ENCODE measurements at places on chromosomes 16 and 17. TPM values are rescaled to one million over a fixed set of nuclear protein-coding genes. Genes with fewer than 3 reads are reported as not detected.

SETD1A gene
- total RNA-seq: 7.2 TPM

HNF1B gene
- total RNA-seq: 15.1 TPM

TNP2 gene
- not detected for total RNA-seq

MILR1 gene
- not detected for total RNA-seq

ZSCAN10 gene
- total RNA-seq: not detected

SLC38A8 gene
- total RNA-seq: not detected

FAM234A gene
- 97.5 TPM for total RNA-seq

TBC1D24 gene
- 14.5 TPM for total RNA-seq

HS3ST3B1 gene
- total RNA-seq: 25.2 TPM

OR1A1 gene
- not detected for total RNA-seq

GSG1L2 gene
- total RNA-seq: not detected

HOXB2 gene
- total RNA-seq: 24.6 TPM

TMEM114 gene
- total RNA-seq: not detected

PNMT gene
- total RNA-seq: 2.7 TPM

KRT32 gene
- total RNA-seq: not detected

GNGT2 gene
- total RNA-seq: 0.58 TPM

SMIM36 gene
- total RNA-seq: not detected

USH1G gene
- total RNA-seq: not detected

AATK gene
- 0.33 TPM for total RNA-seq

OTOP3 gene
- total RNA-seq: not detected

ST6GALNAC2 gene
- 9.9 TPM for total RNA-seq

TTYH2 gene
- 1.8 TPM for total RNA-seq

SOST gene
- not detected for total RNA-seq

SLC52A1 gene
- total RNA-seq: 0.62 TPM

ST6GALNAC1 gene
- total RNA-seq: not detected

TP53TG3 gene
- total RNA-seq: not detected

NECAB2 gene
- total RNA-seq: not detected

KRT31 gene
- not detected for total RNA-seq

ZNF778 gene
- total RNA-seq: 17.7 TPM

EVPLL gene
- 1.1 TPM for total RNA-seq

LGALS9B gene
- not detected for total RNA-seq

ADAP2 gene
- 9.7 TPM for total RNA-seq

DCTN5 gene
- 68.4 TPM for total RNA-seq

CHST5 gene
- not detected for total RNA-seq

PDILT gene
- not detected for total RNA-seq

SMYD4 gene
- total RNA-seq: 7.8 TPM

MYH3 gene
- total RNA-seq: 0.41 TPM

KRT23 gene
- 24.2 TPM for total RNA-seq

ABI3 gene
- total RNA-seq: 0.41 TPM

SYNGR2 gene
- total RNA-seq: 144 TPM

MAPK8IP3 gene
- 46.9 TPM for total RNA-seq

FN3K gene
- 5.8 TPM for total RNA-seq

CTRB1 gene
- not detected for total RNA-seq

RUSF1 gene
- 54.0 TPM for total RNA-seq

NLGN2 gene
- total RNA-seq: 8.3 TPM

HS3ST3A1 gene
- 37.5 TPM for total RNA-seq

CRYM gene
- total RNA-seq: 2.0 TPM

SRSF2 gene
- 185 TPM for total RNA-seq

SNF8 gene
- total RNA-seq: 114 TPM

SLC4A1 gene
- total RNA-seq: not detected

FOXN1 gene
- total RNA-seq: not detected

ERN2 gene
- under 0.01 TPM for total RNA-seq

PIK3R5 gene
- 1.7 TPM for total RNA-seq

HOXB5 gene
- 3.8 TPM for total RNA-seq
